ENCODE measurements at places on chromosomes 4 and X.

- DNase-seq, result no peak
These were observed 3.2 kb downstream of the TIGD4 start for GRCh38 chr4:152776352-152776751.

DNA sequence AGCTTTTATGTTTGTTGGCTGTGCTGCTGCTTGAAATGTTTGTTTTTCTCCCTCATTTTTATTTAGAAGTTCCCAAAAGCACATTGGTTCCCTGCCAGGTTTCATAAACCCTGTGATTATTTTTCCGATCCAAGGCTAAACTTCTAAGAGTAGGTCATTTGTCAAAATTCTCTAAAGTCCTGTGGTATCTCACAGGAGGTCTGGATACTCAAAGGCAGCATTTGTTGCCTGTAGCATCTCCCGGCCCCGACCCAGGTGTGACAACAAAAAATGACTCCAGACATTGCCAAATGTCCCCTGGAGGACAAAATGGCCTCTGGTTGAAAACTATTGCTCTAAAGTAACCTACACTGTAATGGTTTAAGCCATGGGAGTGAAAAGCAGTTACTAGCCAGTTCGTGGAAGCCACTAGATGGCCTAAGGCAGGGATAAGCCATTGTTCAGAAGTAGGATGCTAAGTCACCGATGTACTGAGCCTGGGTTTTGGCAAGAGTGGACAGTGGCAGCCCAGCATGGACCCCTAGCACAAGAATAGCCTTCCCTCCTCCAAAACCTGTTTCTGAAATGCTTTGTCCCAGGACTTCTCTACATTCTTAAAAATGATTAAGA is 256.1 kb downstream of the THOC2 start:
- DNase-seq, result no peak

- DNase-seq, result no peak
These were observed 306.9 kb downstream of the KCNIP4 start for GRCh38 chr4:21641696-21642095.

- no peak for DNase-seq
These were observed 20.9 kb upstream of the MSANTD1 start for GRCh38 chr4:3227878-3228675.

Data from NCI-H2029 (cell line).